ENCODE measurements at places on chromosomes 2 and 18.

- no peak for DNase-seq
Observed at GRCh38 chr18:79466591-79466990, 70.9 kb downstream of the NFATC1 start.

GRCh38 chr2:85732467-85733120, 21.2 kb upstream of the ATOH8 start:
- no peak for DNase-seq

GRCh38 chr2:169507698-169508097, 1.8 kb upstream of the KLHL41 start:
- peak; percentile 12 for DNase-seq

- DNase-seq = peak; percentile 33
Observed at GRCh38 chr2:156430980-156431358, 5.2 kb upstream of the GPD2 start.

DNA sequence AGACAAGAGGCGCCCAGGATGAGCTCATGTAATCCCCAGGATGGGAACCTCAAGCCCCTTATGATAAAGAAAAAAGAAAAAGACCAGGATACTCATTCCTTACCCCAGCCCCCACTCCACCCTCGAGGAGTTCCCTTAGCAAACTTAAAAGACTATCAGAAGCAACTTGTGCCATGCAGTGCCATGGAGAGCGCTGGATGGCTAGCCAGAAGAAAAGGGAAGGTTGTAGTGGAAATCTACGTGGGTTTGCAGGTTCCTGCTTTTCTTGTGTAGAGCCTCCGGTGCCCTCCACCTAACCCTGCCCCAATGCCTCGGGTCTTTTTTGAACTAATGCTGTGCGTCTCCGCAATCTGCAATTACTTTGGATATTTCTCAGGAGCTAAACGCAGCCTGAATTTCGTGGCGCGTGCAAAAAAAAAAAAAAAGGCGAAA, 16.2 kb upstream of the BCL11A start:
- DNase-seq = no peak

DNA sequence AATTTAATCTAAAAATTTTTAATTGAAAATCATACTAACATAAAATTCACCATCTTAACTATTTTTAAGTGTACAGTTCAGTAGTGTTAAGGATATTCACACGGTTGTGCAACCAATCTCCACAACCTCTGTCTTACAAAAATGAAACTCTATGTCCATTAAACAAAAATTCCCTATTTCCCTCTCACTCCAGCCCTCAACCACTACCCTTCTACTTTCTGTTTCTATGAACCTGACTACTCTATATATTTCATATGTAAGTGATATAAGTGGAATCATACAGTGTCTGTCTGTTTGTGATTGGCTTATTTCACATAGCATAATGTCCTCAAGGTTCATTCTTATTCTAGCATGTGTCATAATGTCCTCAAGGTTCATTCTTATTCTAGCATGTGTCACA, 34.3 kb upstream of the OSBPL6 start:
- DNase-seq = no peak

GRCh38 chr2:176142281-176142680, 9.1 kb upstream of the HOXD4 start:
- no peak for DNase-seq

DNA sequence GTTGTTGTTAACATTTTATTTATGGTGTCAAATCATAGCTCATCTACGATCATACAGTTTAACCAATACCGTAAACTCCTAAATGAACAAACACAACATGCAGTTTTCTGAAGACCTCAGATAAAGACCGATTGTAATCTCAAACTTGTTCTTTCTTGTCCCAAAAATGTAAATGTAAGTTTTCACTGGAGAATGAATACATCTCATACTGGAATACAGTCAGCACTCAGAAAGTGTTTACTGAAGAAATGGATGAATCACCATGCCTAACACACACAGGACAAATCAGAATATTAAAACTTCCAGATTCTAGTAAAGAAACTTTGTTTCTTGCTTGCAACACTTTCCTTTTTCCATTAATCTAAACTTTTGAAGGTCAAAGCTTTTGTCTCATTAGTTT, 380.5 kb downstream of the DLGAP1 start:
- no peak for DNase-seq

- no peak for DNase-seq
Observed at GRCh38 chr18:9762526-9762925, 54.4 kb downstream of the RAB31 start.

DNA sequence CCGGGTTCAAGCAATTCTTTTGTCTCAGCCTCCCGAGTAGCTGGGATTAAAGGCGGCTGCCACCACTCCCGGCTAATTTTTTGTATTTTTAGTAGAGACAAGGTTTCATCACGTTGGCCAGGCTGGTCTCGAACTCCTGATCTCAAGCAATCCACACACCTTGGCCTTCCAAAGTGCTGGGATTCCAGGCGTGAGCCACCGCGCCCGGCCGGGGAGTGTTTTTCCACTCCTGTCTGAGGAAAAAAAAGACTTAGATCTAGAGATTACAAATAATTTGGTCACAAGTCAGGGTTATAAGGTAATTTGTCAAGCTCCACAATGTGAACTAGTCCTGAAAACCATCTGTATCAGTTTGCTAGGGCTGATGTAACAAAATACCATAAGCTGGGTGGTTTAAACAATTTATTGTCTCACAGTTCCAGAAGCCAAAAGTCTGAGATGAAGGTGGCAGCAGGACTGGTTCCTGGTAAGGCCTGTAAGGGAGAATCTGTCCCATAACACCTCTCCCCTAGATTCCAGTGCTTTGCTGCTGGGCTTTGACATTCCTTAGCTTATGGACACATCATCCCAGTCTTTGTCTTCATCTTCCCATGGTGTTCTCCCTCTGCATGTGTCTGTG, 40.7 kb upstream of the SP3 start:
- no peak for DNase-seq

DNA sequence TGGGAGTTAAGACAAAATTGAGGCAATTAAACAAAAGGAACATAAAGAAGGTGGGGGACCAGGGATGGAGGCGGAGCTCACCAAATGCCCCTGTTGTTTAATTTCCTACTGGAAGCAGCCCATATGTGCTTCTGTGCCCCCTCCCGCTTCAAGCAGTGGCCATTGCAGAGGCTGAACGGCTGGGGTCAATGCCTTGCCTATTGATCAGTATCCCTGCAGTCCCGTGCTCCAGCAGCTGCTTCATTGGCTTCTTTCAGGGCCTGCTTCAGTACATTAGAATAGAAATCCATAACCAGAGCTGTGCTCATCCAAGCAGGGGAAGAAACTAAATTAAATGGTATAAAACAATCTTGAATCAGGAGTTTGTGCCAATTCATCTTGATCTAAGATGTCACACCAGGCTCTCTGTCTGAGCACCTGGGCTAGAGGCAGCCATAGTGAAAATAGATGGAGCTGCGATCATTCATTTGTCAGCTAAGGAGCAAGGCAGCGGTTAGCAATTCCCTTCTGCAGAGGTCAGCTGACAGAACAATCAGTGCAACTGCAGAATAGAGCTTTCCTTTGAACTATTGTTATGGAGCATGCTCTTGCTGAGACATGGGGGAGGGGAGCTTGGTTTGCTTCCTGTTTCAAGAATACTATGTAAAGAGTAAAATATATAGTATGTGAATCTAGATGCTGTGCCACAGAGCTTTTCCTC, 222.4 kb downstream of the WDR7 start:
- DNase-seq = no peak

- peak; percentile 65 for DNase-seq
Observed at GRCh38 chr2:209619782-209620181, 151.8 kb upstream of the UNC80 start.

GRCh38 chr18:22034276-22034675, 135.1 kb upstream of the GATA6 start:
- no peak for DNase-seq

DNA sequence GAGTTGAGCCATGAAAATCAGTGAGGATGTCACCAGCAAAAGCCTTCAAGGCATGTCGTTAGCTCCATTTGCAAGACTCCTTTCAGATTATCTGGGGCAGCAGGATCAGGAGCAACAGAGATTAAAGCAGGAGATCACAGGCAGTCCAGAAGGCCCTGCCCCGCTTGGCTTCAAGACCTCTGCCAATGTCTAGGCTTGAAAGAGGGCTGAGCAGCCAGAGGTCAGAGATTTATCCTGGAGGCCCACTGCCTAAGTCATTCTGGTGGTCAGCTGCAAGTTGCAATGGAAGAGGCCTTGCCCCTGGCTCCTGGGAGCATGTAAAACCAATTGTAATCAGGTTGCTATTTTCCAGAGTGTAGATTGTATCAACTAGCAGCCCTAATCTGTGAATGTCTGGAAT, 416.5 kb downstream of the BCL11A start:
- no peak for DNase-seq

GRCh38 chr2:78351208-78351607, 674.3 kb upstream of the REG3G start:
- DNase-seq = peak; percentile 41

DNA sequence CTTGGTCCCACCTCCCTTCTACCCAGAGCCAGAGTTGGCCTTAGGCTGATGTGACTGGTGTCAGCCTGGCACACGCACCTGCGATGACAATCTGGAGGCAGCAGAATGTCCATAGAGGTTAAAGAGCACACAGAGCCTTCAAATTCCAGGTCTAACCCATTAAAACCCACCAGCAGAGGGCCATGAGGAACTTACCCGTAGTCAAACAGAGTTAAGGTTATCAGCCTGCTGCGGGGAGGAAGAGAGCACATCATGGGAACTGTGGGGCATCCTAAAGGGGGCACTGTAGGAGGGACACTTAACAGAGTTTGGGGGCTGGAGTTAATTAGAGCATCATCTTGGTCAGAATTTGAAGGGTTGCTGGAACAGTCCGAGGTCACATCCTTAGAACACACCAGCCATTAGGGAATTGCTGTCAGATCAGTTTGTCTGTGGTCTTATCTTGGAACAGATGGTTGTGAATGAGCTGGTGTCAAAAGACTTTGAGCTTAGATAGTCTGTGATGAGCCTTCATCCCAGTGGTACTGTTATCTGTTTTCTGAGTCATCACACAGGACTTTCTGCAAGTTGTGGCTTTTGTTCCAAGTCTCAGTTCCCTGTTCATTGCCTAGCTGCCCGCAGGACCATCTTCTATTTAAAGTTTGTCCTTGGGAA, 248.6 kb downstream of the LOXHD1 start:
- DNase-seq = no peak

DNA sequence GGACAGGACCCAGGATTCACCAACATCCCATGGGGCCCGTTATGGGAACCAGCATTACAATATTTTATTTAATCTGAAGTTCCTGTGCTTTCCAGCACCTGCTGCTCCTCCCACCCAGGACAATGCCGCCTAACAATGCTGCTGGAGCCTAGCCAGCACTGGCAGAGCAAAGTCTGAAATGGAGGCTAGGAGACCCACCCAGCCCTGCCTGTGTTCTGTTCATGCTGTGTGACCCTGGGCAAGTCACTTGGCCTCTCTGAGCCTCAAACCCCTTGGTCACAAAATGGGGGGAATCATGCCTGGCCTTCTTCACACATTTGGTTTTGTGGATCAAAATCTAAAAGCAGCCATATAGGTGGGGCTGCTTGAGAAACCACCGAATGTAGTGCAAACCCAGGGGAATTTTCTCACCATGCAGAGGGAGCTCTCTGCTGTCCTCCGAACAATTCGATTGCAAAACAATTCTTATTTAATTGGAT, 38.5 kb upstream of the ODC1 start:
- DNase-seq = peak; percentile 14

GRCh38 chr2:26088038-26088643, 54.3 kb downstream of the RAB10 start:
- DNase-seq = peak; percentile 50

- DNase-seq = no peak
Observed at GRCh38 chr2:74379851-74380789, at the start of gene DCTN1. TSS of gene DCTN1 (minus strand) at chr2:74380311. CDS start at chr2:74380037, 274 bp downstream.

- no peak for DNase-seq
Observed at GRCh38 chr2:194105358-194105757, 1551.7 kb upstream of the SLC39A10 start.

- DNase-seq = no peak
Observed at GRCh38 chr2:61452392-61452791, 18.5 kb downstream of the USP34 start.

DNA sequence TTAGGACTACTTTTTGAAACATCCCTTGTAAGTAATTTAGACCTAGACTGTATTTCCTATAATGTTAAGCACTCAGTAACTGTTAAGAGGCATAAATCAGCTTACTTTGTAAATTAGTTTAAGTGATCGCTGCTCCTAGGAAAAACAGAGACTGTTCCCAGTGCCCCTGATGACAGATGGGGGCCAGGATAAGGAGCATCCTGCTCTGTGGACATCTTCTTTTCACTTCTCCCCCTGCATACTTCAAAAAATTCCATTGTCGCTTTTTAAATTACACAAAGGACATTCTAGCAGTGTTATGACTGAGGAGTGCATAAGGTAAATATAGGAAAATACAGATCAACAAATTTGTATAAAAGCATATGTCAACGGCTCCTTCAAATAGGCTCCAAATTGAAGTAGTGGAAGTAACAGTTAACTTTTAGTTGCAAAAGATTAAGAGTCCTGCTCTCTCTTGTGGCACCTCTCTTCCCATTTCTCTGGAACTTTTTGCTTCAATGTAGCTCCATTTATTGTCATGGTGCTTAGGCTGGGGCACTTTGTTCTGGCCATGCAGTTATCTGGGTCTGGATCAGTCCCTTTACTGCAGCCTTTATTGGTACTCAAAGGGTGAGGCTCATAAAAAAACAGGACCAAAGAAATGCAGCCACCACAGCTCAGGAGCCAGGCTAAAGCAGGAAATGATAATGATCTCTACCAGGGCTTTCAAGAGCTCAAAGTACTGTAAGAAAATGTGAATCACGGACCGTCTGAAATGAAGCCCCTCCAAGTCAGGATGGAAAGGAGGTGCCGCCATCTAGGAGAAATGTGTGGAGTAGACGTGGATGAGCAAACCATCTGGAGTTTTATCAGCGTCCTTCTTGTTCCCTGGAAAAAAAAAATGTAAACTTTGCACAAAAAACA, 162.1 kb upstream of the ZNF516 start:
- DNase-seq = no peak

GRCh38 chr2:239300242-239300641, 100.6 kb downstream of the HDAC4 start:
- DNase-seq = no peak

All from NCI-H2171 treated with DMSO at 0.1 percent for 48 hours (cell line).